ENCODE measurements at places on chromosomes 3 and 15.

DNA sequence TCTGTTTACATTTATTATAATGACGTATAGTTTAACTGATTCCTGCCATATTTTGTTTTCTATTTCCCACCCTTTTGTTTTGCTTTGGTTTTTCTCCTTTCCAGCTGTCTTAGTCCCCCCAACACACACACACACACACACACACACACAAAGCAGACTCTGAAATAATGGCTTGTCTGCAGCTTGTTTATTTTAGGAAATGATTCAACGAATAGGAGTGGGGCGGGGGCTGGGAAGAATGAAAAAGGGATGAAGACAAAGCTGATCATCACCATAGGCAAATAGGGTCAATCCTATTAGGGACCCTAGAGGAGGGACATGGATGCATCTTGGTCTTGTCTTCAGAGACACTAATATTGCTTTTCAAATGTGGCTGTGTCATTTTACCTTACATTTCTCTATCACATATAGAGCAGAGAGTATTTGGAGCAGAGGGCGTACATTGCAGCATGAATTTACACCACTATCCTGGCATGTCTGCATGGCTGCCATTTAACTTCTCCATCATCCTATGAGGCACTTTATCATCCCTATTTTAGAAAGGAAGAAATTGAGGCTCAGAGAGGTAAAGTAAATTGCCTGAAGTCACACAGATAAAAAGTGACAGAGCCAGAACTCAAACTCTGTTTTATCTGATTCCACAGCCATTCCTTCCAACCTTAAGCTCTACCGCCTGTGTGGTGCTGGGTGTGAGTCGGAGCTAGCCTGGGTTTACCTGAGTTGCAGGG lies 147.2 kb upstream of the TPM1 start:
- no peak for DNase-seq

DNA sequence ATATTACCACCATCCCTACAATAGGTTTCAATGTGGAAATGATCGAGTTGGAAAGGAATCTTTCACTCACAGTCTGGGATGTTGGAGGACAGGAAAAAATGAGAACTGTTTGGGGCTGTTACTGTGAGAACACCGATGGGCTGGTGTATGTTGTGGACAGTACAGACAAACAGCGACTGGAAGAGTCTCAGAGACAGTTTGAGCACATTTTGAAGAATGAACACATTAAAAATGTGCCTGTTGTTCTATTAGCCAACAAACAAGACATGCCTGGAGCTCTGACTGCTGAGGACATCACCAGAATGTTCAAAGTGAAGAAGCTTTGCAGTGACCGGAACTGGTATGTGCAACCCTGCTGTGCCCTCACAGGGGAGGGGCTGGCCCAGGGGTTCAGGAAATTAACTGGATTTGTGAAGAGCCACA lies 510 bp downstream of the ARL14 start:
- DNase-seq, result no peak

- DNase-seq, result peak; percentile 3
These were observed 16.2 kb upstream of the VILL start for GRCh38 chr3:37974121-37975083.

- no peak for DNase-seq
These were observed 32.0 kb downstream of the FAIM start for GRCh38 chr3:138640537-138640936.

DNA sequence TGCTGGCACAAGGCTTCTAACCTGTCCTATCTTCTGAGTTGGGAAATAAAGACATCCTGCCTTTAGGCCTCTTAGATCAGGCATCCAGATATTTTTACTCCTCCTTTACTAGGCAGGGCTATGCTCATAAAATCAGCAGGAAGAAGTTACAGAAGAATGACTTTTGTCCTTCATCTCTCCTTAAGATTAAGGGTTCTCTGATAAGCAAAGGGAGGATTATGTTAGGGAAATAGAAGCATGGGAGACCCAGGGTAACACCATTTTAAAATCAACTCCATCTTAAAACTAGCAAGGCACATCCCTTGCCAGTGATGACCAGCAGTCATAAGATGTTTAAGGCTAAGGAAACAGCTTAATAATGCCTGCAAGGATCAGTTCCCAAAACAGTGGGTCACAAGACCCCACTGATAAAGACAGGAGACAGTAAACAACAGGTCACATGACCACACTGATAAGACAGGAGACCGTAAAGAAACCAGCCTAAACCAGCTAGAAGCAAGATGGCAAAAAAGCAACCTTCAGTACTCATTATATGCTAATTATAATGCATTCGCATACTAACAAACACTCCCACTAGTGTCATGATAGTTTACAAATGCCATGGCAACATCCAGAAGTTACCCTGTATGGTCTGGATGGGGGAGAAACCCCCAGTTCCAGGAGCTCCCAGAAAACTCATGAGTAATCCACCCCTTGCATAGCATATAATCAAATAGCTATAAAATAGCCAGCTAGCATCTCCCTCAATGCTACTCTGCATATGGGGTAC lies 14.5 kb upstream of the EHHADH start:
- no peak for DNase-seq

GRCh38 chr3:48856469-48856868 lies 8.8 kb upstream of the PRKAR2A start:
- no peak for DNase-seq

GRCh38 chr3:33438881-33439545 lies 1.2 kb downstream of the UBP1 start:
- no peak for DNase-seq

GRCh38 chr15:40358471-40359353 lies 693 bp downstream of the DISP2 start:
- DNase-seq, result no peak

DNA sequence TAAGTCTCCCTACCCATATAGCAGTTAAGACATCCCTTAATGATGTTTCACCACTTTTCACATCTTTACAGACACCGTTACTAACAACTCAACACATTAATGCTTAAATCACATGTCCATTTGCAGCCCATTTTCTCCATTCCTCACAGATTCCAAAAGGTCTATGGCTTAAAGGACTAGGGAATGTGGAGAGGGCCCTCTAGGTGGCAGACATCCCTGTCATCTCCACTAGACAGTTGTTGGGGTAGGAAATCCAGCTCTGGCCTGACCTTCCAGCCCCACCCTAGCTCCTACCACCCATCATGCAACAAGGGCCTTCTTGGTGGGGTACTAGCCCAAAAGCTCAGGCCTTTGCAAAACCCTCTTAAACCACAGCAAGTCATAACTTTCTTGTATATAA lies 25.2 kb downstream of the CPEB1 start:
- no peak for DNase-seq

- no peak for DNase-seq
These were observed 117.7 kb upstream of the SPATA16 start for GRCh38 chr3:173258697-173259096.

GRCh38 chr15:78075490-78076230 lies 1.9 kb downstream of the TBC1D2B start:
- DNase-seq, result no peak

All from NCI-H1092 (cell line).